HFFc6 (cell line): ENCODE measurements at places on chromosomes 16 and 17.

GRCh38 chr16:25626172-25626571, 65.6 kb upstream of the HS3ST4 start:
- no peak for DNase-seq

GRCh38 chr17:1493291-1493980, 950 bp upstream of the MYO1C start:
- DNase-seq = no peak

DNA sequence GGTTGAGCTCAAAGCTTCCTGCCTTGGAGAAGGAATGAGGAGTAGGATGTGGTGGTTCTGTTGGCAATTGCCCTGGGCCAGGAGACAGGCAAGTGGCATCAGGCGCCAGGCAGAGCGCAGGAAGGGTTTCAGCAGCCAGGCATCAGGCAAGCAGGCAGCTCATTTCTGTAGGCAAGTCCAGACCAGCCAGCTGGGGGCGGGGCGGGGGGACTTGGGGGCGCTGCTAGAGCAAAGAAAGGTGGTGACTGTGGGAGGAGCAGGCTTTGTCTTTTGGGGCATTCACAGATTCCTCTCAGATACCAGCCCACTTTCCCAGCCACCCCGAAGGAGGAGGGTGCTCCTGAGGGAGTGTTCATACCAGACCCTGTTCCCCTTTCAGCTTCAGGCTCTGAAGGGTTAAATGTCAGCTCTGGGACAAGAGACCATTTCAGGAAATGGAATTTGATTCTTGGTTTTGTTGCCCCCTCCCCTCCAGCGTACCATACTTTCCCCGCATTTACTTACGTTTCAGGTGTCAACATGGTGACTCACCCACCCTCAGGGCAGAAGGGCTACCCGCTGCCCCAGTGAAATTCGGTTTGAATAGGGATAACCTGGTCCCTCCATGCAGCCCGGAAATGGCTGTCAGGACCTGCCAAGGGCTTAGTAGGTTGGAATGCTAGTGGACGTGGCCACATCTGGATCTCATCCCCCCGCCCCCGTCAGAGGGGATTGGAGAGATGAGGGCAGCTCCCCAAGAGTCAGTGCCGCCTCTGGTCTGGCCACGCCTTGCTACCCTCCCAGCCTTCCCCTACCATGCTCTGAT, 13.2 kb downstream of the NGFR start:
- DNase-seq = peak; percentile 15

GRCh38 chr16:91484-91883, 13.5 kb downstream of the MPG start:
- no peak for DNase-seq

DNA sequence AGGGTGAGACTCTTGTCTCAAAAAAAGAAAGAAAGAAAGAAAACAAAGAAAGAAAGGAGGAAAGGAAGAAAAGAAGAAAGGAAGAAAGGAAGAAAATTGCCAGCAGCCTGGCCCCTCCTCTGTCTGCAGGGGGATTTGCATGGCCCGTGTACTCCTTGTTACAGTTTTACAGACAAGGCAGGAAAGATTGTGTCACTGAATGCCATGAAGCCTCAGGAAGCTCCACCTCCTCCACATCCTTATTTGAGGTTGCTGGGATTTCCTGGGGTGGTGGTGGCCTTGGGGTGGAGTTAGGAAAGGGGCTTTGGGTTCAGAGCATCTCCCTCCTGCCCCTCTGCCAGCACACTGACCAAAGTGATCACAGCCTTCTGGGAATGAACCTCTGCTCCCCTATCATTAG, 23.6 kb downstream of the CFAP20 start:
- DNase-seq = no peak

DNA sequence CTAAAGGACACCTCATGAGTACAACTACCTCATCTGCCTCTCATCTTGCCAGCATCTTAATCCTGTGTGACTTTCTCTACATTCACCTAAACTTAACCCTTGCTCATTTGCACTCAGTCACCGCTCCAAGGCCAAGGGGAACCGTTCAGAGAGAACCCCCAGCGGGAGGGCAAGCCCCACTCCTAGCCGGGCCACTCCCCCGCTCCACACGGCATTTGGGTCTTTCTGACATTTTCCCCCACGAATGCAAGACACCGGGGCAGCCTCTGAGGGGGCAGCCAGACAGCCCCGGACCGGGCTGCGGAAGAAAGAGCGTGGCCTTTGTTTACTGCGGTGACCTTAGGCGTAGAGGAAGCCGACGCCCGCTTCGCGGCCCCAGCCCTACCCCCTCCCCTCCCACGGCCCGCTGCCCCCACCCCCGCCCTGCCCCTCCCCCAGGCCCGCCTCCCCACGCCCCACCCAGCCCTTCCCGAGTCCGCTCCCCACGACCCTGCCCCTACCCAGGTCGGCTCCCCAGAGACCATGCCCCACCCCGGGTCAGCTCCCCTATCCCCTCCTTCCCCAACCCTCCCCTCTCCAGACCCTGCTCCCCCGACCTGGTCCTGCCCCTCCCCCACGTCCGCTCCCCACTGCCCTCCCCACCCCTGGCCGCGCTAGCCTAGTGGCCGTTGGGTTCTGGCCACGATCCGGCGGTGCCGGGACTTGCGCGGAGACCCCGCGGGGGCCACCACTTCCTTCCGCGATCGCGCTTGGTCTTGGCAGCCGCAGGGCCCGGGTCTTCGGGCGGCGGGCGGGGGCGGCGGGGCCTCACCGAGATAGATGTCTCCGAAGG, 789 bp downstream of the CSNK1D start:
- DNase-seq = no peak

GRCh38 chr17:43453331-43453812, 30.4 kb upstream of the DHX8 start:
- no peak for DNase-seq

DNA sequence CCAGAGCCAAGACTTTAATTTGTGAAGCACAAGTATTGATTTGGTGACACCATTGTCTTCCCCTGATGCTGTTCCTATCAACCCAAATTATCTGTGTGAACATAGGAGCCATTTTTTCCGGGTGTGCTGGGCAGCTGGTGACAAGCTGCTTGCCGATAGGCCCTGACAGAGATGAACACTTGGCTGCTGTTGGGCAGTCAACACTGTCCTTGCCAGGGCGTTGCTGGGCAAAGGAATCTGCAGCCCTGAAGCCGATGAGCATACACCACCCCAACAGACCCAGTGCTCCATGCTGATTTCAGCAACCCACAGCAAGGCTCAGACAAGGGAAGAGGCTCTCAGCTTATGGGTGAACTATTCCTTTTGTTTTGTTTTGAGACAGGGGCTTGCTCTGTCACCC, 105.4 kb downstream of the YPEL2 start:
- no peak for DNase-seq

GRCh38 chr17:9839433-9839832, 13.7 kb downstream of the GLP2R start:
- no peak for DNase-seq

- DNase-seq = no peak
Observed at GRCh38 chr17:27457731-27458523, 1.7 kb downstream of the KSR1 start.

DNA sequence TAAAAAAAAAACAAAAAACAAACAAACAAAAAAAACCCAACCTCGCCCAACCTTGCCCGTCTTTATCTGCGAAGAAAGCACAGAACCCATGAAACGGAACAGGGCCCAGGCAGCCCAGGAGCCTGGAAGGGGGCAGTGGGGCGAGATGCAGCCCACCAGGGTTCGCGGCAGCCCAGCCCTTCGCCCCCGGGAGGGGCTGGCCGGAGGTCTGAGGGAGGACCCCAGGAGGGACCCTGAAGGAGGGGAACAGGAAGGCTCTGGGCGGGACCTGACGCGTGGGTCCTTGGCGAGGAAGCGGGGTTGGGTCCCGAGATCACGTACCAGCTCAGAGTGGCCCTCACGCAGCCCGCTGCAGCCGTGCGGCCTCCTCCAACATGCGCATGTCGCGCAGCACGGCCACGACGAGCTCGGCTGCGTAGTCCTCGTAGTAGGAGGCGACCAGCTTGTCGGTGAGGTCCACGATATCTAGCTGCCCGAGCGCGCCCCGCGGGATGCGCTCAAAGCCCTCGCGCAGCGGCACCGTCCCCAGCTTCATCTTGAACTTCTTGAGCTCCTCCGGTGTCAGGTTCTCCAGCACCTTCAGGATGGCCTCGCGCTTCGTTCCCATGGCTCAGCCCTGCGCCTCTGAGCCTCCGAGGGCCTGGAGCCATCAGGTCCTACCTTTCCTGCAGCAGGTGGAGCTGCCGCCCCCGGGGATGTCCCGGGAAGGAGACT, at the start of gene PYDC1:
TSS of gene PYDC1 (minus strand) at position 714 of the 714 bp plus-strand sequence. CDS start at position 607, 107 bp downstream.
- no peak for DNase-seq

DNA sequence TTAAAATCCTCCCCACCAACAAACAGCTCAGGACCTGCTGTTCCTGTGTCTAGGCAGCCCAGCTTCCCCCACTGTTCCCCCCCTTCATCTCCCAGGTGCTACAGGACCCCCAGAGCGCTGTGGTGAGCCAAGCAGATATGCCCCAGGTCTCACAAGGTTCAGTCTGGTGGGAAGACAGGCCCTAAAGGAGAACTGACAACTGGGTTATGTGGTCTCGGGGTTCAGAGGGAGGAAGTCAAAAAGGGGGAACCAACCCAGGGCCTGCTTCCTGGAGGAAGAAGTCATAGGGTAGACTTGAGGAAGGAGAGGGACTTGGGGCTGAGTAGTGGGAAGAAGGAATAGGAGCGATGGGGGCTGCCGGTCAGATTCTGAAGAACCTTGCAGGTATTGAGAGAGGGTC, 2.6 kb downstream of the RIPOR1 start:
- DNase-seq = no peak

GRCh38 chr17:2361010-2361760, 23.9 kb downstream of the SGSM2 start:
- no peak for DNase-seq

DNA sequence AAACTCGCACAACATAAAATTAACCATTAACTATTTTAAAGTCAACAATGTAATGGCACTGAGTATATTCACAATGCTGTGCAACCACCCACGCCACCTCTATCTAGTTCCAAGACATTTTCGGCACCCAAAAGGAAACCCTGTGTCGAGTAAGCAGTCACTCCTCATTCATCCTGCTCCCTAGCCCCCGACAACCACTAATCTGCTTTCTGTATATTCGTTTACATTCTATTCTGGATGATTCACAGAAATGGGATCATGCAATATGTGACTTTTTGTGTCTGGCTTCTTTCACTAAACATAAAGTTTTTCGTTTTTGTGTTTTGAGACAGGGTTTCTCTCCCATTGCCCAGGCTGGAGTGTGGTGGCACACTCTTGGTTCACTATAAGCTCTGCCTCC, 42.2 kb upstream of the HAPSTR1 start:
- DNase-seq = peak; percentile 82

DNA sequence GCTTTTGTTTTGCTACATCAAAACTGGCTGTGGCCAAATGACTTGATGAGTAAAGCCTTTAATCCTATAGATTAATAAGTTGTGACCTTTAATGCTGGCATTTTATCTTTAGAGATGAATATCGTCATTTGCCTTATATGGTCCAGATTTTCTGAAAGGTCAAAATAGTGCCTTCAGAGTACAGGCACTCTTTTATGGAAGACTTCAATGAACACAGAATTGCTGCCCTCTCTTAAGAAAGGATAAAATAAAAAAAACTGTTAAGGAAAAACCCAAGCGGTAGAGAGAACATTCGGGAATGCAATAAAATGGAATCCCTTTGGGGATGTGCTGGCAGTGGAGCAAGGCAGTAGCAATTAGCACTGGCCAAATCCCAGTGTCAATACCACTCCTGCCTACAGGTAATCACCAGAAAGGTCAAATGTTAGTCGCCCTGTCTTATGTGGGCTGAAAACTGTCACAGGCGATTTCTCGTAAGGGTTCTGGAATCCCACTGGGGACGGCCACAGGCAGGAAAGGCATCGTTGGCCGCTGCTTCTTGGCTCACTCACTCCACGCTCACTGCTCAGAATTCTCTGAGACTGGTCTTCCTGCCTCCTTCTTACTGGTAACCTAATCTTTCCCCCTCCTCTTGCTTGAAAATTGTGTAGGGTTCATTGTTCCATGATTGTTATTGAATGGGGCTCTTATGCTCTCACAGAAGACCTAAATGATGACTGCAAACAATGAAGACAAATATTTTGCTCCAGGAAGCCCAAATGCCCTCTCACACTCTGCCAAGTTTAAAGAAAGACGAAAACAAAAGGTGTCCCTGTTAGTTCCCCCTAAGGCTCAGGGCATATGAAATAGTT, 45.4 kb upstream of the HSBP1 start:
- no peak for DNase-seq

- DNase-seq = no peak
Observed at GRCh38 chr16:89904606-89905510, 13.8 kb upstream of the MC1R start.

GRCh38 chr16:85286951-85287814, 174.9 kb upstream of the CIBAR2 start:
- peak; percentile 55 for DNase-seq

GRCh38 chr17:64781810-64782555, 119.9 kb upstream of the SMURF2 start:
- DNase-seq = no peak

- no peak for DNase-seq
Observed at GRCh38 chr17:65415991-65416390, 145.5 kb downstream of the AXIN2 start.

GRCh38 chr16:31527734-31528274, at the start of gene AHSP:
AHSP (plus strand) TSS chr16:31527900; CDS start chr16:31528140, 240 bp downstream.
- DNase-seq = no peak

- DNase-seq = no peak
Observed at GRCh38 chr16:22653876-22654275, 143.2 kb downstream of the NPIPB5 start.

- no peak for DNase-seq
Observed at GRCh38 chr16:78198288-78198687, 98.8 kb downstream of the WWOX start.

DNA sequence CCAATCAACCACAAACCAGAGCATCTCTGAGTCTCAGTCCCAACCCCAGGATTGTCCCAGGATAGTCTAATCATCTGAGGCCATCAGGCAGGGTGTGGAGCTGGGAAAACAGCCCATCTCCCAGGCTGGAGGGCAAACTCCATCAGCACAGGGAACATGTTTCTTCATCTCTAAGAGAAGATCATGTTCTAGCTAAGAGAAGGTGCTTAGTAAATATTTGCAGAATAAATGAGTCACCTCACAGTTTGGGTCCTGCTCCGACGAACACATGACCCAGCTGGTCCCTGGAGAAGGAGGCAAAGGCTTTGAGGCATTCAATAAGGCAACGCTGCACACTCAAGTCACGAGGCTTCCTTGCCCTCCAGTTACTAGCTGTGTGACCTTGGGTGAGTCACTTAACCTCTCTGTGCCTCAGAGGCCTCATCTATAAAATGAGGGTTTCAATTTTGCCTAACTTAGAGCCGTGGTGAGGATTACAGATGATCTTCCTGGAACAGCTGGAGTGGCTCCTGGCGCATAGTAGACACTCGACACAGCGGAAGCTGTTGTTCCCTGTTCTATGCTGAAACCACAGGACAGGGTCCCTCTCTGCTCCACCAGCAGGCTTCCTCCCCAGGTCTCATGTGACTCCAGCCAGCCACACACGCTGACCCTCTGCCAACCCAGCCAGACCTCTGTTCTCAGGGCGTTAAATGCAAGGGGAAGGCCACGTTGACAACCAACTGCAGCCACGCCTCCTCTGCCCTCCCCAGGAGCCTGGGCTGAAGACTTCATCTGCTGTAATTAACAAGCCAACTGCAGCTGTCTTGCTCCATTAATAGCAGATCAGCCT, 10.3 kb upstream of the RPL38 start:
- DNase-seq = no peak

- DNase-seq = peak; percentile 49
Observed at GRCh38 chr17:21039839-21040575, 2.8 kb downstream of the USP22 start.
